SW 1271 (cell line): ENCODE measurements at places on chromosomes 11 and 22.

DNA sequence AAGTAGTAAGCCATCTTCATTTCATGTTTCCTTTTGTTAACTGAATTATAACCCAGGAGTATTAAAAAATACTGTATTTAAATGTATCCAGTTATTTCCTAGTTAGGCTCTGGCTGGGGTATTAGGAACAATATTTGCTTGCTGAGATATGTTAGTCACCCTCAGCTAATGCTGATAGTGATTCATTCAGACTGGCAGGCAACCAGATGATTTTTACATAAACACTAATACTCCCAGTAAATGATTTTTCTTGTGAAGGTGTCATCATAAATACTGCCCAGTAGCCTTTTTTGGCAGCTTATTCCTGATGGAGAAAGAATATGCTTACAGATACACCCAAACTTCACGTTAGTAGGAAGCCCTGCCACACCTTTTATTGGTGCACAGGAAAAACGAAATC is 8.1 kb downstream of the YWHAH start:
- DNase-seq = peak; percentile 10

- no peak for DNase-seq
Measured at GRCh38 chr11:10263929-10264328, 30.1 kb downstream of the SBF2 start.

DNA sequence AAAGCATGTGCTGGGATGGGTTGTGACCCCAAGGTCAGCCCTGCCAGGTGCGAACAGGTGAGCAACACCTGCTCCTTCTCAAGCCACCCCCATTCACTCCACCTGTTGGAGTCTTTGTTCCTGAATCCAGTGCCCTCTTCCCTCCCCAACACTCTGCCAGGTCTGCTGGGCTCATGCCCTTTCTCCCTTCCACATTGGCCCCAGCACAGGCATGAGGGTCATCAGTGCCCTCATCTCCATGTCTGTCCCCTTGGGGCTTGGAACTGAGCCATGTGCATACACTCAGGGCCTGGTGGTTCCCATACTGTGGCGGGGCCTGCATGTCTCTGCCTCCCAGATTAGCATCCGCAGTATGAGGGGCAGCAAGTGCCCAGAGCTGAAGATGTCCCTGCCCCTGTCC is 19.1 kb downstream of the RFPL2 start:
- no peak for DNase-seq

GRCh38 chr11:6625156-6625831 is 6.1 kb upstream of the TPP1 start:
- DNase-seq = no peak

- no peak for DNase-seq
Measured at GRCh38 chr11:65183201-65183891, 1.6 kb downstream of the CAPN1 start.

GRCh38 chr11:14972581-14973495 is 687 bp upstream of the CALCA start:
- DNase-seq = no peak

GRCh38 chr11:100705447-100705846 is 18.4 kb downstream of the ARHGAP42 start:
- no peak for DNase-seq

DNA sequence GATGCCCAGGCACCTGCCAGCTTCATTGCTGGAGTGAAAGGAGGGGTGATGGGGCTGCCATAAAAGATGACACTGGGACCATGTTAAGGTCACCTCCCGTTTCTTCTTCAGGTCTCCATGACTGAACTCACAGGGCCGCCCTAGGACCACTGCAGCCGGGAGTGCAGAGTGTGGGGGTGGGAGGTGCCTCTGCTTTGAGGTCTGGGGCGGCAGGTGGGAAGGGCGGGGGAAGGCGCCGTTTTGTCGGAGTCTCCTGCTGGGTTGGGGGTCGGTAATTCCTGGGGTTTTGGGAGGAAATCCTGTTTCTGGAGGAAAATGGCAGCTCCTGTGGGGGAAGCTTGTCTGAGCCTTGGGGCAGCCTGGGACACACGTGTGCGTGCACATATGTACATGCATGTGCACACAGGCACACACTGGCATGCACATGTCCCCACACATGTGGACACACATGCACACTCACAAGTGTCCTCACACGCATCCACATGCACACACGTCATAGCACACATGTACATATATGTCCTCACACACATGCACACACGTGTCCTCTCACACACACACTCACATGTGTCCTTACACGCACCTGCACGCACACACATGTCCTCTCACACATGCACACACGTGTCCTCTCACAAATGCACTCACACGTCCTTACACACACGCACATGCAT is 990.9 kb downstream of the BRD1 start:
- DNase-seq = no peak

GRCh38 chr11:82927264-82927880 is 25.8 kb downstream of the DDIAS start:
- DNase-seq = peak; percentile 85

GRCh38 chr11:24233041-24233440 is 263.8 kb upstream of the LUZP2 start:
- no peak for DNase-seq

DNA sequence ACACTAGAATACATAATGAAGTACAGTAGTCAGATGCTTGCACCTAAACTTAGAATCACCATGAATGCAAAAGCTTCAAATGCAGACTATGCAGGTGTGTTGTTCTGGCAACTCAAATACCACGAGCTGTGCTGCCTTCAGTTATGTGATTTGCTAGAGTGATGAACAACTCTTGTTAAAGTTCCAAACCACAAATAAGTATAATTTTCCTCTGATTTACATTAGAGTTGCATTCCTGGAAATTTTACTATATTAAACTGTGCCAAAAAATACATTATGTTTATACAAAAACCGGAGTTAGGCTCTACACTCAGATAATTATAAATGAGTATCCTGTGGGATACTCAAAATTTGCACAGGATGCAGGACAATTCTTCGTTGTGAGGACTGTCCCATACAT is 3.0 kb downstream of the TMEM218 start:
- no peak for DNase-seq

DNA sequence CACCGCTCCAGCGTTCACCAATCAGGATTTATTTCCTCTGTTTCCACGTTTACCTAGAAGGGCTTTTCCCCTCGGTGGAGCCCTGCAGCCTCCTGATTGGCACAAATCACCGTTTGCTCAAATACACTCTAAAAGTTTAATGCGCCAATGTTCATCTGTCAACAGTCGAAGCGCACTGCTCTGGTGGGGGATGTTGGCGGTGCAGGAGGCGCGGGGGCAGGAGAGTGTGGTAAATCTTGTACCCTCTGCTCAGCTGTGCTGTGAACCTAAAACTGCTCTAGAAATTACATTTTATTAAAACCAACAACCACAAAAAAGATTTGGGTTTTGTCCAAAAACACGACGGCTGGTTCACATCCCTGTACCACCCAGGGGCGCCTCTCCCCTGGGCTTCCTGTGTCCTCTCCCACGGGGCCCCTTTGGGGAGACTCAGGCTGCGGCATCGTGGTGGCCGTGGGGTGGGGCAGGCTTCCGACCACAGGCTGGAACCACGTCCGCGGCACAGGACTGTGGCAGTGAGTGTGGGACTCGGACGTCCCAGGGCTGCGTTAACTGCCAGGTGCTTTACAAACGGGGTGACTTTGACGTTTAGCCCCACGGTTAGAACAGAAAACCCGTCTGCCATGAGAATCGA is 13.5 kb downstream of the TTLL8 start:
- DNase-seq = no peak

DNA sequence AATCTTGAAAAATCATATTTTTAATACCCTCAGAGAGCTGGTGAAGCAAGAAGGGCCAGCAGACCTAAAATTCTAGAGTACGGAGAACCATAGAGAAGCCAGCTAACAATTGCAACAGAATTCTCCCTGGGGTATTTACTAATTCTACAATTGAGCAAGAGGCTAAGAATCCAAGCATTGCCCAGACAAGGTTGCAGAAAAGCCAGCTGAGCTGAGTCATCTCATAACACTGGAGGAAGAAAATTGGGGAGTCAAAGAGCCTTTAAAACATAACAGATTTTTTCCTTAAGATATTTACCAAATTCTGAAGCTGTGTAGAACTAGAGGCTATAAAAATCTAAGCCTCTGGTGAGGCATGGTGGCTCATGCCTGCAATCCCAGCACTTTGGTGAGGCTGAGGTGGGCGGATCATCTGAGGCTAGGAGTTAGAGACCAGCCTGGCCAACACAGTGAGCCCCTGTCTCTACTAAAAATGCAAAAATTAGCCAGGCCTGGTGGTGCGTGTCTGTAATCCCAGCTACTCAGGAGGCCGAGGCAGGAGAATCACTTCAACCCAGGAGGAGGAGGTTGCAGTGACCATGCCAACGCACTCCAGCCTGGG is 13.6 kb upstream of the TMEM216 start:
- DNase-seq = no peak

GRCh38 chr11:68965901-68966853 is 14.6 kb downstream of the MRGPRD start:
- DNase-seq = no peak

DNA sequence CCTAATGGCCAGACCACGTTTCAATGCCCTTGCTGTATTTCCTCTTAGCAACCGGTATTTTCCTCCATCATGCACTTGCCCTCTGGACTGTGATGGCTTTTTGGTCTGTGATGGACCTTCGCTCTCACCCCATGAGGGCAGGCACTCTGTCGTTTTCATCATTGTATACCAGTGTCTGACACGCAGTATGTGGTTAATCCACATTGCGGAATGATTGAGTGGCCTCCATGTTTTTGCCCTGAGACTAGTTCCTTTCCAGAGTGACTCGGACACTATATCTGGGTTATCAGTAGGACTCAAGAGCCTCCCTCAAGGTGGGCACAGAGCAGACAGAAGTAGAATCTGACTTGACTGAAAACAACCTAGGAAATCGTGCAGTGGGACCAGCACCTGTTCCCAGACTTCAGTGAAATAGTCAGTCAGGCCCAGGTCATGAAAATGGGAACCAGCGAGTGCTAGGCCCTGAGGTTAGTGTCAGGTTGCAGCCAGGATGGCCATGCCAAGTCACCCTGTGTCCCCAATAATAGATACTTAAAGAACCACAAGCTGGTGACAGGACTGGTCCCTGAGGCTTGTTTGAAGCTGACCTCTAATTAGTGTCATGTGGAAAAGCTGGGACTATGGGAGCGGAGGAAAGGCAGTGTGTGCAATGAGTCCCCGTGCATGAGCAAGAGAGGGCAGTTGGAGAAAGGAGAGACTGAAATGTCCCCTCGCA is 464.7 kb downstream of the INSC start:
- DNase-seq = no peak

- no peak for DNase-seq
Measured at GRCh38 chr11:113286009-113286408, 28.4 kb upstream of the TTC12 start.

GRCh38 chr11:99531468-99531867 is 510.7 kb downstream of the CNTN5 start:
- no peak for DNase-seq

- no peak for DNase-seq
Measured at GRCh38 chr11:27242591-27242990, 120.4 kb downstream of the CCDC34 start.

DNA sequence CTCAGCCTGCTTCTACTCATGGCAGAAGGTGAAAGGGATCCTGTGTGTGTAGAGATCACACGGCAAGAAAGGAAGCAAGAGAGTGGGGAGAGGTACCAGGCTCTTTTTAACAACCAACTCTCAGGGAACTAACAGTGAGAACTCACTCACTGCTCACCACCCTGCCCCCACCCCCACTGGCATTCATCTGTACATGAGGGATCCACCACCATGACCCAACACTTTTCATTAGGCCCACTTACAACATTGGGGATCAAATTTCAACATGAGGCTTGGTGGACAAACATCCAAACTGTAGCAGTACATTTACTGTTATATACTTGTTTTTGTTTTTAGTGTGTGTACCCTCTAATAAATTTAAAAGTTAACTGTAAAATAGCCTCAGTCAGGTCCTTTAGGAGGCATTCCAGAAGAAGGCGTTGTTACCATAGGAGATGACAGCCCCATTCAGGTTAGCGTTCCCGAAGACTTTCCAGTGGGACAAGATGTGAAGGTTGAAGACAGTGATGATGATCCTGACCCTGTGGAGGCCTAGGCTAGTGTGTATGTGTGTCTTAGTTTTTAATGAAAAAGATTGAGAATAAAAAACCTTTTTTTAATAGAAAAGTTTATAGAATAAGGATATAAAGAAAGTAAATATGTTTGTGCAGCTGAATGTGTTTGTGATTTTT is 11.3 kb downstream of the CUL5 start:
- no peak for DNase-seq

DNA sequence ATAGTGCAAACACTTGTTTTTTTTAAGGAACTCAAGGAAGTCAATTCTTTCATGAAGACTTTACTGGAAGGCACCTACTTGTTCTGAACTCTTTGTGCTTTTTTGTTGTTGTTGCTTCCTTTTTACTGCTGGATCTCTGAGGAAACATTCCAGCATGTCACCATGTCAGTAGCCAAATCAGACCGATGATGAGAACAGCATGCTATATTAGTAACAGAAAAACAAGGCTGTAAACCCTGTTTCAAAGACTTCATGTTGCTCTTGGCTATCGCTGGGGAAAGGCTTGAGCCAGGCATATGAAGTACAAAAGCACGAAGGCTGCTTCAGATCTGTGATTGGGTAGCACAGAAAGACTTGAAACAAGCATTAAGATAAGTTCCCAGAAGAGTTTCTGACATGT is 125.6 kb upstream of the SLC5A12 start:
- no peak for DNase-seq

GRCh38 chr11:4194889-4195288 is 100.3 kb downstream of the RRM1 start:
- no peak for DNase-seq

DNA sequence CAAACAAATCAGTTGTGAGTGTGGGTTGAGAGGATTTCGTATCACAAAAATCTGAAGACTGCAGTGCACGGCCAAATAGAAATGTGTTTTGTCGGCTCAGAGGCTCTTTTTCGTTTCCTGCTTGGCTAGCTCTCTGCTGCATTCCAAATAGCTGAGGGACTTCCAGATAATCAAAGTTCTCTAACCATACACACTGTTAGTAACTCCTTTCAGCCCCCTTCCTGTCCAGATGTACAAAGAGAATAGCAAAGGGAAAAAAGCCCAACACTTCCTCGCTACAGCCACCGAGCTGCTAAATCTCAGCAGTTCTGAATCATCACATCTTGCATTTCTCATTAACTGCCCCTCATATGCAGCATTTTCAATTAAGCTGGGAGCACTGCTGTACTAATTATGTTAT is 203.1 kb downstream of the TENM4 start:
- DNase-seq = no peak

DNA sequence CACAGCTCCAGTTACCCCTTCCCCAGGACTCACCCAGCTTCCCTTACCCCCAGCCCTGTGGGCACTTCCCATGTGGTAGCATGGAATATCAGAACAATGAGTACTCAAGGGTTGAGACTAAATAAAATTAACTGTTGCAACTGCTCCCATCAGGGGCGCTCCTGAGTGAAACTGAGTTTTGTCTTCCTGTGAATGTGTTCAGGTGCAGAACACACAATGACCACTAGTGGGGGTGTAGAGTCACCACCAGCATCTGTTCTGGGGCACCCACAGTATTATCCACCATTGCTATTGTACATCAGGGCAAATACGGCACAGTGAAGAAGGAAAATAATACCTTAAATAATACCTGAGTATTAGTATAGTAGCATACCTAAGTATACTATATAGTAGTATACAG is 689.7 kb downstream of the TBC1D22A start:
- peak; percentile 15 for DNase-seq
